ENCODE measurements at places on chromosomes 6 and 20.

- DNase-seq: peak; percentile 19
Measured at GRCh38 chr6:133707456-133707855, 181.5 kb upstream of the TCF21 start.

DNA sequence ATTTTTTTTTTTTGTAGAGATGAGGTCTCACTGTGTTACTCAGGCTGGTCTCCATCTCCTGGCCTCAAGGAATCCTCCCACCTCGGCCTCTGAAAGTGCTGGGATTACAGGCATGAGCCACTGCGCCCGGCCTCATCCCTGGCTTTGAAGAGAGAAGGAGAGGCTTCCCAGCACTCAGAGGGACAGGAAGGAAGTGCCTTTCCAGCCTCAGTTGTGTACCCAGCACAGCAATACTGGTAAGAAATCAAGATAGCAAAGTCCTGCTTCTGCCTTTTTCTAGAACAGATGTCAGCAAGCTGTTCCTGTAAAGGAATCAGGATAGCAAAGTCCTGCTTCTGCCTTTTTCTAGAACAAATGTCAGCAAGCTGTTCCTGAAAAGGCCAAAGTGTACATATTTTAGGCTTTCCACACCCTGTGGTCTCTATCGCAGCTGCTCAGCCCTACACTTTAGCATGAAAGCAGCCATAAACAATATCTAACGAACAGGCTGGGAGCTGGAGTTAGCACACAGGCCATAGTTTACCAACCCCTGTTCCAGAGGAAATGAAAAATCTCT is 6.3 kb upstream of the PLTP start:
- DNase-seq: no peak

GRCh38 chr6:148497257-148497656 is 154.6 kb downstream of the SASH1 start:
- DNase-seq: no peak

DNA sequence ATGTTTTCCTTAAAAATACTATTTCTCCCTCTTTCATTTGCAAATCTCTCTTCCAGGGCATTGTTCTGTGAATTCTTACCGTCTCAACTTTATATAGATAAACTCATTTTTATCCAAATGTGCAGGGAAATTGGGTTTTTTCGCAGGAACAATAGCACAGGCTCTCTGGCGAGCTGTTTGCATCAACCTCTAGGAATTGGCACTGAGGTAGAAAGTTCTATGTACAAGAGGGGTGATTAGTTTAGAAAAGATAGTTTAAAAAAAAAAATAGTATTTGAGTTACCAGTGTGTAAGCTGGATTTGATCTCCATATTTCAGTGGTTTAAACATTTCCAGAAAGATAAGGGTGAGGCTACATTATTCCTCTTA is 129.7 kb upstream of the BTN3A2 start:
- no peak for DNase-seq

DNA sequence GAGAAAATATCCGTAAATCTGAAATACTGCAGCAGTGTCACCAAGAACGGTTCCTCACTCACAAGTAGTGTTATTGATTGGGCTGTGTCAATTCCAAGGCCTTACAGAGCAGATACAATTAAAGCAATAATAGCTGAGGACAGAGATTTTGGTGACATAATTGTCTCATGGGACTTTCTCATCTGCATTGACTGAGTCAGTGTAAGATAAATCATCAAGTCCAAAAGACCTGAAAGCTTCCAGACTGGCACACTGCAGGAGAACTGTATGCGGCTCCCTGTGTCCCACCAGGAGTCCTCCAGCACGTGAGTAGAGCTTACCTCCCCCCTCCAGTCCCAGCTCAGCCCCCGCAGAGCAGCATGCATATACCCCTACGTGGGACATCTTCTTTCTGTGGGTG is 655.2 kb upstream of the ARID1B start:
- no peak for DNase-seq

Data from left lung (tissue), 14 donors.